AG04450 (cell line): ENCODE measurements at places on chromosomes 5 and 9.

- no peak for DNase-seq
These were observed 54.6 kb downstream of the AHRR start for GRCh38 chr5:375921-376798.

GRCh38 chr5:172782169-172783039 lies 11.4 kb upstream of the DUSP1 start:
- DNase-seq, result no peak

GRCh38 chr9:84947412-84947972 lies 278.0 kb downstream of the NTRK2 start:
- DNase-seq, result no peak

DNA sequence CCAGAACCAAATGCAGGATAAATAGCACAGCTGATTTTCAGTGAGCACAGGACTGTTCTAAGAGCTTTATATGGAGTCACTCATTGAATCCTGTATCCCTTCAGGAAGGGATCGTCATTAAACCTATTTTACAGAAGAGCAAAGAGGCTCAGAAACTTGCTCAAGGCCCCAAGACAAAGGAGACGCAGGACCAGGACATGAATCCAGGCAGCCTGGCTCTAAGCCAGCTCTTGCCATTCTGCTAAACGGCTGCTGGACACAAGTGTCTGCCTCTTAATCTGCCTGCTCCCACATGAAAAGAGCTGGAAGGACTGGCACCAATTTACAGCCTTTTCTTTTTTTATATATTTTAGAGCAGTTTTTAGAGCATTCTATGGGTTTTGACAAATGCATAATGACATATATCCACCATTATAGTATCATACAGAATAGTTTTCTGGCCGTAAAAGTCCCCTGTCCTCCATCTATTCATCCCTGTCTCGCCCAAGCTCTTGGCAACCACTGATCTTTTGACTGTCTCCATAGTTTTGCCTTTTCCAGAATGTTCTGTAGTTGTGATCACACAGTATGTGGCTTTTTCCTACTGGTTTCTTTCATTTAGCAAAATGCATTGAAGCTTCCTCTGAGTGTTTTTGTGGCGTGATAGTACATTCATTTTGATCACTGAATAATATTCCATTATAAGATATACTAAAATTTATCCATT lies 37.5 kb downstream of the RETREG1 start:
- no peak for DNase-seq

DNA sequence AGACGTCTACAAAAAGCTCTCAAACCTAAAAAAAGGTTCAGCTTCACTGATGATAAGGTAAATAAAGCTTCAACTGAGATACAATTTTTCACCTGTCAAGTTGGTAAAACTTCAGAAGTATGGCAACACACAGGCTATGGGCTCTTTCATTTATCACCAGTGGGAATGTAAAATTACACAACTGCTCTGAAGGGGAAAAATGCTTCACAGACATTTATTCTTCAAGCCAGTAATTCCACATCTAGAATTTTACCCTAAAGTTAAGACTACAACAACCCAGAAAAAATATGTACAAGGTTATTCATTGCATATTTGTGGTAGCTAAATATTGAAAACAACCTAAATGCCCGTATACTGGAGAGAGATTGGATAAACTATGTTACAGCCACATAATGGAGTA lies 48.1 kb upstream of the NREP start:
- no peak for DNase-seq
